Pulmonary artery endothelial cell (primary cell): ENCODE measurements at places on chromosomes 2 and 18.

GRCh38 chr18:21457179-21457535 lies 143.3 kb downstream of the ESCO1 start:
- DNase-seq, result no peak

- no peak for DNase-seq
Observed at GRCh38 chr2:73099486-73099885, 13.3 kb downstream of the RAB11FIP5 start.

GRCh38 chr18:50494569-50494968 lies 65.3 kb upstream of the MAPK4 start:
- DNase-seq, result no peak

- no peak for DNase-seq
Observed at GRCh38 chr18:63859781-63860475, 27.6 kb upstream of the SERPINB2 start.

- DNase-seq, result no peak
Observed at GRCh38 chr18:9177031-9177430, 40.5 kb downstream of the ANKRD12 start.

- DNase-seq, result no peak
Observed at GRCh38 chr2:177597759-177598158, 205.2 kb downstream of the AGPS start.

DNA sequence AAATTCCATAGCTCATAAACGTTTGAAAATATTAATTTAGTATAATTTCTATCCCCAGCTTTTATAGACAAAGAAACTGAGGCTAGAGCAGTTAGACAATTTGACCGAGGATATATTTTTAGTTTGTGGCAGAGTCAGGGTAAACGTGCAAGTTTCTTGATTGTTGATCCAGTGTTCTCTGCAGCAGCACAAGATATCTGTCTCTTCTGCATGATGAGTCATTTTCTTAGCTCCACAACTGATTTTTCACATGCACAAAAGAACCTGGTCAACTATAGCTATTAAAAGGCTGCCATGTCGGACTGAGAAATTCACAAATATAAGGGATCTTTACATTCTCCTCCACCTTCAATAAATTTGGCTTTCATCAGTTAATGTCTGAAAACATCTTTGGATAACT lies 143.4 kb upstream of the CYP26B1 start:
- DNase-seq, result no peak

DNA sequence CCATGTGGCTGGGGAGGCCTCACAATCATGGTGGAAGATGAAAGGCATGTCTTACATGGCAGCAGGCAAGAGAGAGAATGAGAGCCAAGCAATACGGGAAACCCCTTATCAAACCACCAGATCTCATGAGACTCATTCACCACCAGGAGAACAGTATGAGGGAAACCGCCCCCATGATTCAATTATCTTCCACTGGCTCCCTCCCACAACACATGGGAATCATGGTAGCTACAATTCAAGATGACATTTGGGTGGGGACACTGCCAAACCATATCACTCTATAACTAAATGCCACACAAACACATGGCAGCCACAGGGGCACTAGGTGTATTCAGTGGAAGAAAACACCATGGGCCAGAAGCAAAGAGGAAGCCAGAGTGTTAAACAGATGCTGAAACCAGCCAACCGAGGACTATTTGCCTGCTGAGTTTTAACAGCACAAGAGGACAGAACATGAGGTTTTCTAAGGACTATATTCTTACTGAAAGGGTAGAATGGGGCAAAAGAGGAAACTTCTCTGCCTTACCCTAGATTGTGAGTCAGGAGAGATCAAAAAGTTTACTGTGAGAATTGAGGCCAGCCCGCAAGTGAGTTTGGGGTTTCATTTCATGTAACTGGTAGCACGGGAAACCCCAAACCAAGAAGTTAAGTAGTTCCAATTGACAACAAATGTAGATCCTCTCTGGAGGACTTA lies 49.2 kb downstream of the SIGLEC15 start:
- no peak for DNase-seq

GRCh38 chr18:11757084-11757590 lies 68.1 kb downstream of the GNAL start:
- no peak for DNase-seq

GRCh38 chr2:86023366-86023712 lies 82.3 kb downstream of the POLR1A start:
- no peak for DNase-seq

GRCh38 chr2:19955544-19956422 lies 34.1 kb downstream of the WDR35 start:
- DNase-seq, result peak; percentile 52

GRCh38 chr2:38947241-38948239 lies 57.9 kb downstream of the ARHGEF33 start:
- DNase-seq, result peak; percentile 54

DNA sequence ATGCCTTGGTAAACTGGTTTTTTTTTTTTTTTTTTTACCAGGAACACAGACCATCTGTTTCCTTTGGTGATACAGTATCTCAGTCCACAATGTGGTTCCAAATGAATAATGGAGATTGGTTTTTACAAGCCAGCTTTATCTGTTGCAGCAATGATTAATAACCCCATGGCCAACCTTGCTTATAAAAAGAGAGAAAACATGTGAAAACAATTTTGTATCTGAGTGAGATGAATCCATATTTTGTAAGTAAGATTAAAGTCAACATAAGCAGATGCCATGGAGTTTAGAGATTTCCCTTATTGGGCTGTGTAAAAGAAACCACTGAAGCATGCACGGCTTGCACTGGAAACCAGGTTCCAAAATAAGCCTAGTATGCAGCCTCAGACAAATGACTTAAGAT lies 108.6 kb upstream of the CNTNAP5 start:
- DNase-seq, result no peak

DNA sequence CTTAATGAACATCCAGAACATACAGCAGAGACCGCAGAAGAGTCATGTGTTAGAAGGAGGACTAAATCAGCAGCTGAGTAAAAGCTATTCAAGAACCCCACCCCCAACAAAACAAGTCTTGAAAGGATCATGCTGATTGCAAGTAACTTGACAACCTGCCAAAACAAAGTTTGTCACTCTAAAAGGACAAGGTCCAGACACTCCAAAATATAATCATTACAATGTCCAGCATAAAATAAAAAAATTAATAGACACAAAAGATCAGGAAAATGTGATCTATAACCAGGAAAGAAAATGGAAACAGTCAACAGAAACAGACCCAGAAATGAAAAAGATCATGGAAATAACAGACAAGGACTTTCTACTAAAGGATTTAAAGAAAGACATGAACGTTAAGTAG lies 28.5 kb downstream of the CCDC88A start:
- no peak for DNase-seq

- DNase-seq, result no peak
Observed at GRCh38 chr2:19776941-19777514, 124.8 kb downstream of the TTC32 start.

GRCh38 chr2:135985826-135986393 lies 484 bp upstream of the DARS1 start:
- DNase-seq, result no peak

DNA sequence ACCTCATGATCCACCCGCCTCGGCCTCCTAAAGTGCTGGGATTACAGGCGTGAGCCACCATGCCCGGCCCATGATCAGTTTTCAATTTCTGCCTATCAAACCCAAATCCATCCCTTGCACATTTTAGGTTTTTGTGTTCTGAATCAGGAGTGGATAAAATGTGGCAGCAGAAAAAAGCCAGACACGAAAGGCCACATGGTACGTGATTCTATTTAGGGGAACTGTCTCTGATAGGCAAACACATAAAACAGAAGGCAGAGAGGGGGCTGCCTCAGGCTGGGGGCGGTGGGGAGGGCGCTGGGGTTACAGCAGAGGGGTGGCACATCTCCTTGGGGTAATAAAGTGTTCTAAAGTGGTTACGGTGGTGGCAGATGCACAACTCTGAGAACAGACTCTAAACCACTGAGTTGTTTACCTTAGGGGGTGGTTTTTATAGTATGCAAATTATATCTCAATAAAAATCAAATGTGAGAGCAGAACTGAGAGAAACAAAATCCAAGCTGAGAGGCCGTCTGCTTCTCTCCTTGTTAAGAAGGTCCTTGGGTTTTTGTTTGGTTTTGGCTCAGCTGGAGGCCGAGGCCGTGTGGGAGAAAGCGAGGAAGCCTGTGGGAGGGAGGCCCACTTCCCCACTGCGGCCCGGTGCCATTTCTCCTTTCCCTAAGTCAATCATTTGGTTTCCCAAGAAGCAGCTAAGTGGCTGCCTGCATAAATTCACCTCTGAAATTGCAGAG lies 78.0 kb downstream of the SOWAHC start:
- DNase-seq, result no peak

GRCh38 chr2:25129901-25130520 lies 38.4 kb downstream of the POMC start:
- no peak for DNase-seq

GRCh38 chr2:186099826-186100225 lies 361.2 kb downstream of the FSIP2 start:
- no peak for DNase-seq

- no peak for DNase-seq
Observed at GRCh38 chr18:8889489-8889888, 184.1 kb downstream of the MTCL1 start.

DNA sequence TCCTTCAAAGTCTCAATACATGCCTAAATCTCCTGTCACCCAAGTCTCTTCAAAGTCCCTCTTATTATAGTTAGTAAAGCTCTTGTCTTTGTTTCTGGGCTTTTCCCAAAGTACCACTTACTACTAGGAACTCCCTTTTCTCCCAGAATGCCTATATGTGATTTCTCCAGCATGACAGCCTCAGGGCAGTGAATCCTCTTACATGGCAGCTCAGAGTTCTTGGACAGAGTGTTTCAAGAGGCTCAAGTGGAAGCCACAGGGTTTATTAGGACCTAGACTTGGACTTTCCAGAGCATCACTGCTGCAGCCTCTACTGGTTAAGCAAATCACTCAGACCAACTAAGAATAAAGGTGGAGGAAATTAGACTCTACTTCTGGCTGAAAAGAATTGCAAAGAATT lies 98.9 kb downstream of the CSRNP3 start:
- DNase-seq, result no peak

DNA sequence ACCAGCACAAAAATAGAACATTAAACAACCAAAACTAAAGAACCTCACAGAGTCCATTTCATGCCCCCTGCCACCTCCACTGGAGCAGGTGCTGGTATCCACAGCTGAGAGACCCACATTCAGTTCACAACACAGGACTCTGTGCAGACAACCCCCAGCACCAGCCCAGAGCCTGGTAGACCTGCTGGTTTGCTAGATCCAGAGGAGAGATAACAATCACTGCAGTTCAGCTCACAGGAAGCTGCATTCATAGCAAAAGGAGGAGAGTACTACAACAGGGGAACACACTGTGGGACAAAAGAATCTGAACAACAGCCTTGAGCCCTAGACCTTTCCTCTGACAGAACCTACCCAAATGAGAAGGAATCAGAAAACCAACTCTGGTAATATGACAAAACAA lies 326.7 kb downstream of the METTL4 start:
- no peak for DNase-seq
